ENCODE measurements at places on chromosomes 16 and 17.

DNA sequence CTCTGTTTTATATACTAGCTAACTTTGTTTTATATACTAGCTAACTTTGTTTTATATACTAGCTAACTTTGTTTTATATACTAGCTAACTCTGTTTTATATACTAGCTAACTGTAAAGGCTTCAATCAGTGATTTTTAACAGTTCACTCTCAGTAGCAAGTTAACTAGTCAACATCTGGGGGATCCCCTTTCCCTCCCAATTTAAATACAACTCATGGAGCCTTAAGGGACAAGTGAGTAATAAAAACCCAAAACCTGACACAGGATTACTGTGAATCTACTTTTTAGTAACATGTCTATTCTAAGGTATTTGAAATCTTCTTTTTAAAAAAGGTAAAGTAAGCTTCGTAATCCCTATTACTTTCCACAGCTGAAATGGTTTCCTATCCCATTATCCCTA, 32.2 kb downstream of the FAM222B start:
- DNase-seq, result no peak

DNA sequence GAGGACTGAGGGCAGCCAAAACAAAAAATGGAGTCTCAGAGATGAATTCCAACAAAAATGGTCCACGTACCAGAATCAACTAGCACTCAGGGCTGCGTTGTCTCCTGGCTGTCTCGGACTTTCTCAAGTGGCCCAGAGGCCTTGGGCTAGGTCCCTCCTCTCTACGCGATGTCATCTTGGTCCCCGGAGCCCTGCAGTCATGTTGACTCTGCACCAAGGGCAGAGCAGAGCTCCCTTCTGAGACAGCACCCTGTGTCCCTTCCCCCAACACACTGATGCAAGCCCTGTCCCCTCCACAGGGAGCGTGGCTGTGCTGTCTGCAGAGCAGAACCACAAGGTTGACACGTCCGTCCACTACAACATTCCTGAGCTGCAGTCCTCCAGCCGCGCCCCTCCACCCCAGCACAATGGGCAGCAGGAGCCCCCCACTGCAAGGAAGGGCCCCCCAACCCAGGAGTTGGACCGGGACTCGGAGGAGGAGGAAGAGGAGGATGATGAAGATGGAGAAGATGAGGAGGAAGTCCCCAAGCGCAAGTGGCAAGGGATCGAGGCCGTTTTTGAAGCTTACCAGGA, 20.8 kb downstream of the GINS2 start:
- no peak for DNase-seq

DNA sequence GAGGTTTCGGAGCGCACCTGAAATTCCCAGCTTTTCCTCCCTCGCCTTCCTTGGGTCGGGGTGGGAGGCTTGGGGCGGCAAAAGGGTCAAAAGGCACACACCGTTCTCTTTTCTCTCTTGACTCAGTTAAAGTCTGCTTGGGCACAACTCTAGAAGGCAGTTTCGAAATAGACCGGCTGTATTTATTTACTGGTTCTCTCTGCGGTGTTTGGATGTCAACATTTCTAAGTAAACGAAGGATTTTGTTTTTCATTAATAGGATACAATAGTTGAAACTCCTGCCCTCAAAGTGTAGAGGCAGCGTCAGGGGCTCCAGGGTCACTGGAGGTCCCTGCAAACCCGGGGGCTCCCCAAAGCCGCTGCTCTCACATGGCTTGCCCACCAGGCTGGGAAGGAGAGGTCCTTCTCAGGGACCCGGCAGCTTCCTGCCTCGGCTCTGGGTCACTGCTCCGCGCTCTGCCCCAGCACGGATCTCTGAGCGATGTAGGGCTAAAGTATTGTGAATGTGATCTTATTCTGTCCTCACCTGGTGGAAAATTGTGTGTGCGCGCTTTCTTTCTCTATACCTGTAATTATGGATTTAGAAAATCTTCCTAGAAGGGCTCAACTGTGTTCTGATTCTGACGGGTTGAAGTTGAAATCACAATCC, 952 bp downstream of the BMERB1 start:
- DNase-seq, result no peak

- no peak for DNase-seq
Observed at GRCh38 chr17:2218426-2218825, 85.2 kb downstream of the SMG6 start.

DNA sequence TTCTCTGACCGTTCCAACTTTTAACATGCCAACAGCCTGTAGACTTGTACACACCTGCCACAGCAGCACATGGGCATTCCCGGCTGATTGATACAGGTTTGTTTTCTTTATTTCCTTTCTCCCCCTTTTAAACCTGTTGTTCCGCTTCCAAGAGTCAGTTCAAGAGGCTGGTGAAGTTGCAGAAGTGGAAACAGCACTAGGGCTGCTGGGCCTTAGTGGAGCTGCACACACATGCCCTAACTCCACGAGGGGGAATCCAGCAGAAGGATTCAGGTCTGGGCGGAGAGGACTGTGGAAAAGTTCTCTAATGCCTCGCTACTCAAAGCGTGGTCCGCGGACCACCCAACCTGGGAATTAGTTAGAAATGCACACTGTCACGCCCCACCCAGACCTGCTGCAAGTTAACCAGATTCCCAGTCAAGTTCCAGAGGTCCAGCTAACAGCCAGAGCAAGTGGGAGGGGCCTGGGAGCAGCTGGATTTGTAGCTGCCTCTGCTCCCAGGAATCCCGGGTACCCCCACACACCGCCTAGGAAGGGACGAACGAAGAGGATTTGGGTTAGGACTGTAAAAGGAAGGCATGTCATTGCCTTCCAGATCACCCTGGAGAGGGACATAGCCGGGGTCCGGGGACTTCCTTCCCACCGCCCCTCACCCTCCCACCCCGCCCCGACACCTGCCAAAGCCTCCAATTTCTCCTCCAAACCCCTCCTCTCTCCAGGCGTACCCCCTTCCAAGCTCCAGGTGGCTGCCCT, 542 bp downstream of the SLC39A11 start:
- DNase-seq, result no peak

- peak; percentile 67 for DNase-seq
Observed at GRCh38 chr17:63701868-63702720, 2.2 kb upstream of the LIMD2 start.

DNA sequence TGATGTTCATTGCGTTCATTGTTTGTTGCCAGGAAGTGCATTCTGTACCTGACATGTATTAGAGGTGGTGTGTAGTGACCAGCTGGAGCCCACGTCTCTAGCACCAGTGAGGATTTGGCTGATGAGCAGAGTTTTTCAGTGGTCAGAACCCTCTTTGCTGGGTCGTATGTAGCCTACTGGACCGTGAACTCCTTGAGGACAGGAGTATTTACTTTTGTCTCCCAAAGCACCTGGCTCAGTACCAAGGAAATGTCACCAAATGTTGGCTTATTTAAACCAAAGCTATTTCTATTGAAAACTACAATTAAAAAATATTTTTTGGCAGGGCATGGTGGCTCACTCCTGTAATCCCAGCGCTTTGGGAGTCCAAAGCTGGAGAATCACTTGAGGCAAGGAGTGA, 262.7 kb downstream of the SNX29 start:
- DNase-seq, result no peak

GRCh38 chr17:13359774-13360173, 242.0 kb downstream of the HS3ST3A1 start:
- no peak for DNase-seq

GRCh38 chr17:58597371-58597770, 82.9 kb upstream of the MTMR4 start:
- DNase-seq, result no peak

- DNase-seq, result no peak
Observed at GRCh38 chr16:59634951-59635350, 900.8 kb upstream of the GOT2 start.

- no peak for DNase-seq
Observed at GRCh38 chr17:13967416-13967815, 101.9 kb upstream of the COX10 start.

DNA sequence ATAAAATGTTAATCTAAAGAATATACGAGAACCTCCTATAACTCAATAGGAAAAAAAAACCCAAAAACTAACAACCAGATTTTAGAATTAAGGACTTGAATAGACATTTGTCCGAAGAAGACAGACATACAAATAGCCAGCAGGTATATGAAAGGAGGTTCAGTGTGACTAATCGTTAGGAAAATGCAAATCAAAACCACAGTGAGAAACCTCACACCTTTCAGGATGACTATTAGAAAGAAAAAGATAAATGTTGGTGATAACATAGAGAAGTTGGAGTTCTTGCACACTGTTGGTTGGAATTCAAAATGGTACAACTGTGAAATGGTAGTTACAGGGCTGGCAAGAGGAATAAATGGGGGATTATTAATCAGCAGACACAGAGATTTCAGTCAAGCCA, 339.0 kb downstream of the TMEM114 start:
- DNase-seq, result no peak

DNA sequence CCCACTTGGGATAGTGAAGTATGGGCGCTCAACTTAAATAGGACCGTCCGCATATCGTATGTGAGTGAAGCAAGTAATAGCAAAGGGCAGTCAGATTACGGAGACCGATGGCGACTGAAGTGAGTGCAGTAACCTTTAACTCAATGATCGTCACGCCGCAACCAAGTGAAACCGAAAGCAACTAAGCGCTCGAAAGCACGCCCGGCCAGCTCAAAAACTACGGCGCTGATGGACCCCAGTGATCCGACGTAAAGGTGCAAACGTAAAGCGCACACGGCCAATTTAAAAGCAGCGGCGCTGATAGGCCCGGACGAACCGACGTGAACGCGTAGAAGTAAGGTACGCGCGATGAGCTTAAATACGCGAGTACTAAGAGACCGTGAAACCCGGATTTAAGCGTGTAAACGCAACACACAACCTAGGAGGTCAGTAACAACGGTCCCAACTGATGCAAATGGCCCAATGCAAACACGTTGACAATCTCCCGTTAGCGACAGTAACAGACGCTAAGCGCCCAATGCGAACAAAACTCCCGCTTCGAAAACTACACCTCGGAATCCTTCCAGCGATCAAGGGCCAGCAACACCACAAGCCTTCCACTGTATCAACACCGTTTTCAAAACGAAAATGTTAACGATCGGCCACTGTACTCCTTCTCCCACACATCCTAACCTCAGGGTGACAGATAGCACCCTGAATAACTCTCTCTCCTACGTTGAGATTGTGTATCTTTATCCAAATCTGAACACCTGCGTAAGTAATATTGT, 37.9 kb upstream of the ARL4D start:
- DNase-seq, result peak; percentile 97

- no peak for DNase-seq
Observed at GRCh38 chr16:79288066-79288465, 312.5 kb downstream of the MAF start.

- no peak for DNase-seq
Observed at GRCh38 chr17:71395901-71396300, 724.9 kb upstream of the SOX9 start.

GRCh38 chr17:16328997-16329396, 24.3 kb downstream of the CENPV start:
- no peak for DNase-seq

DNA sequence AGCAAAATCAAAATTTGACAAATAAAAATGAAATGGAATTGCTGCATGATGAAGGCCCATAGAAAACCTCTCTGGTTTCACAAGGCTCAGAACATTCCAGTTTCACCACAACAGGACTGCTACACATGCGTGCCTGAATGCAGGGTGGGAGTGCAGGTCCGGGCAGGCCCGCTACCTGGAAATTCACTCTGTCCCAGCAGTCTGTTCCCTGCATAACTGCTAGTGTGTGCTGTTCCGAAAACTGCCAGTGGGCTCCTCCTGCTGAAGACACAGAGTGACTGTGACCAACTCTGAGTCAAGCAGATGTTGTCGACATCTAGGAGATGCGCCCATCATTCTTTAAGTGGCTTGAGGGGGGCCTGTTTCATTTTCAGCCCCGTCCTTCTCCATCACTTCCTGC, 284.8 kb upstream of the MAF start:
- no peak for DNase-seq

GRCh38 chr17:8857919-8858318, 9.6 kb downstream of the PIK3R6 start:
- DNase-seq, result no peak

- DNase-seq, result no peak
Observed at GRCh38 chr16:76345163-76345661, 68.0 kb downstream of the CNTNAP4 start.

GRCh38 chr17:1546292-1546922, 16.2 kb downstream of the PITPNA start:
- DNase-seq, result no peak

- no peak for DNase-seq
Observed at GRCh38 chr16:52492789-52493357, 54.1 kb downstream of the TOX3 start.

GRCh38 chr17:34133350-34133749, 121.7 kb upstream of the CCL2 start:
- DNase-seq, result no peak

GRCh38 chr17:75371981-75372380, 33.5 kb downstream of the GRB2 start:
- DNase-seq, result no peak

GRCh38 chr17:63437287-63438091, 8.6 kb downstream of the CYB561 start:
- DNase-seq, result no peak

DNA sequence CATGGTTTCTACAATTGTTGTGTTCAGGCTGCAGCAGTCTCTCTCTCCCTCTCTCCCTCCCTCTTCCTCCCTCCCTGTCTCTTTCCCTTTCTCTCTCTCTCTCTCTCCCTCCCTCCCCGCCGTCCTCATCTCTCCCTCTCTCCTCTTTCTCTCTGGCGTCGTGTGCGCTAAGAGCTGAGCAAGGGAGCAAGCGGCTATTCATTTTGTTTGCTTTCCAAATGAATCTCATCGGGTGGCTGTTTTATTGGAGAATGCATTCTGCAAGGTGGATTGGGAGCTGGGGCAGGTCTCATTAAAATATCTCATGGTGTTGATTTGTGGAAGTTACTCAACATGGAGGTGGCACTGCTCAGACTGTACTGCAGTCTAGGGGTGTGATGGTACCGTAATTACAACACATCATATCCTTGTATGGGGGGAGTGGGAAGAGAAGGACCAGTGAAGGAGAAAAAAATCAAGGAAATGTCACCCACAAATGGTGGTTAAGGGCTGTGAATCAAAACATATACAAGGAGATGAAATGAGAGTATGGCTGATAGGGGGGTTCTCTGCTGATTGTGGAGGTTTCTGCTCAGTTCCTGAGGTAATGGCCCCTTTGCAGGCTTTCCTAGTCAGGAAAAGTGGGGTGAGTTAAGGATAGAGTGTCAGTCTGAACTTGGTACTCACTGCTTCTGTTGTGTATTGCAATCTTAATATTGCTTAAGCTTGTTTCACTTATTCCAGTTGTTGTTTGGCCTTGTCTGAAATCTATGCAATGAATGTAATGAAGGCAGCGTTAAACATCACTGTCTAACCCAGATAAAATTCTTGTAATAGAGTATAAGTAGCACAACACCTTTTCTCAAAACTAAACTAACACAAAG, 2.7 kb downstream of the MSL1 start:
- DNase-seq, result no peak

GRCh38 chr17:51745993-51746392, 412.5 kb downstream of the CA10 start:
- no peak for DNase-seq

GRCh38 chr17:43816336-43817320, 16.3 kb downstream of the MPP3 start:
- DNase-seq, result no peak

DNA sequence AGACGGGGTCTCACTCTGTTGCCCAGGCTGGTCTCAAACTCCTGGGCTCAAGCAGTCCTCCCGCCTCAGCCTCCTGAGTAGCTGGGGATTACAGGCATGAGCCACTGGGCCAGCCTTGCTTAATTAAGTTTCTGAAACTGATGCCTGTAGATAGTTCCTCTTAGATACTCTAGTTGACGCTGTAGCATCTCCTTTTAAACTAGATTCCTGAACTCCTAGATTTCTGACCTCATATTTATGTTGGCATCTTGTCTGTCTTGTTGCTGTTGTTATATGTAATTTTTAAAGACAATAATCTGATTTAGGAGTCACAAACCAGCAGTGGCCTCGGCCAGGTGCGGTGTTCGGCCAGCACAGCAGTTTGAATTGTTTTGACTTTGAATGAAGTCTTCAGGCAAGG, 37.5 kb downstream of the DHRS7B start:
- DNase-seq, result no peak

Data from ascending aorta (tissue), 2 donors.